Activated T-cell treated with anti-CD3 and anti-CD28 coated beads, Interleukin-2, amount 50 U/mL, for 48 hours (primary cell): ENCODE measurements at places on chromosomes 5 and 9.

- peak; percentile 40 for DNase-seq
These were observed 1.1 kb upstream of the GNPDA1 start for GRCh38 chr5:142013734-142014521.

DNA sequence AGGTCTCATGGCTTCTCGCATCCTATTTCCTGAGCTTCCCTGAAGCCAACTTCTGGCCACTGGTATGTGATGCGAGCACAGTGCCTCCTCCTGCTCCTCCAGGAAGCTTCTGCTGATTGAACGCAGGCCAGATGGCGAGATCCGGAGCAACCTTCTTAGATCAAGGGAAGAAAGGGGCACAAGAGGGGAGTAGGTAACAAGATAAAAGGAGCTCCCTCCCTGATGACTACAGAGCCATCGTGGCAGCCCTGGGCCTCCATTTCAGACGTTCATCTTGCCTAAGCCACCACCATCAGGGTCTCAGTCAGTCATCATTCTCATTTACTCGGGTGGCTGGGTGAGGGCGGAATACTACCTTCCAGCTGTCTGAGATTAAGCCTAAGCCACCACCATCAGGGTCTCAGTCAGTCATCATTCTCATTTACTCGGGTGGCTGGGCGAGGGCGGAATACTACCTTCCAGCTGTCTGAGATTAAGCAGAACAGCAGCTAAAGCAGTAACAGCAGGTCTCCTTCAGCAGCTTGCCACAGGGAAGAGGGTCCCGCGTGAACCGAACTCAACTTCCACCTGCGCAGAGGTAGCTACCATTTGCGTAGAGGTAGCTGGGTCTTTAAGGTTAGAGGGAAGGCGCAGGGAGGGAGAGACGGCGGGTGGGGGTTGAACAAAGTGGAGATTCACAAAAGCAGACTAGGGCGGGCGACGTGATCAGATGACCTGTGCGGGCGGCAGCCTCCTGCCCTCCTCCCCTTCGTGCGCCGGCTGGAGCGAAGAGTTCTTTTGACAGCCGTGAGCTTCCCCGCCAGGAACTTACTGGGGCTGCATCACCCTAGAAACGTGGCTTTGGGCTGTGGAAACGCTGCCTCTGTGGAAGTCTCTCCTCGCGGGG lies 27.9 kb upstream of the MGAT1 start:
- DNase-seq: peak; percentile 78

DNA sequence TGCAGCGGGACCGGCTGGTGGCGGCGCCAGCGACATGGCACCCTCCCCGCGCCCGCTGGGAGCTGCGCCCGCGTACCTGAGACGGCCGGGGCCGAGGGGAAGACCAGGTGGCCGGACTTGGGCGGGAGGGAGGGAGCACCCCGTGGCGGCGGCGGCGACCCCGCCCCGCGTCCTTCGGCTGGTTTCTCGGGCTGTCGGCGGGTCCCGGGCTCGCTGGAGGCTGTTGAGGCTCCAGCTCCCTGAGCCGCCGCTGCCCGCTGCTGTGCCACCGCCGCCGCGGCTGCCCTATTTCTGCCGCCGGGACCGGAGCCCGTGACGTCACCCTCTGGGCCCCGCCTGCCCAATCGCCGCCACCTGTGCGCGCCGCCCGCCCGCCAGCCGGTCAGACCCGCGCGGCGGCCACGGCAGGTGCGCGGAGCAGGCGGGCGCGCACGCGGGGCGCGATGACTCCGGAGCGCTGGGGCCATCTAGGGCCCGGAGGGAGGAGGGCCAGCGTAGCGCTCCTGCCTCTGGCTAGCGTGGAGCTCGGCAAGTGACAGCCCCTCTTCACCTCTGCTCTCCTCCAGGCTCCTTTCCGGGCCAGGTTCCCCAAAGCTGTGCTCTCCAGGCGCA lies at the start of gene FSTL4:
TSS of gene FSTL4 (minus strand) at position 293 of the 612 bp plus-strand sequence.
- peak; percentile 56 for DNase-seq

DNA sequence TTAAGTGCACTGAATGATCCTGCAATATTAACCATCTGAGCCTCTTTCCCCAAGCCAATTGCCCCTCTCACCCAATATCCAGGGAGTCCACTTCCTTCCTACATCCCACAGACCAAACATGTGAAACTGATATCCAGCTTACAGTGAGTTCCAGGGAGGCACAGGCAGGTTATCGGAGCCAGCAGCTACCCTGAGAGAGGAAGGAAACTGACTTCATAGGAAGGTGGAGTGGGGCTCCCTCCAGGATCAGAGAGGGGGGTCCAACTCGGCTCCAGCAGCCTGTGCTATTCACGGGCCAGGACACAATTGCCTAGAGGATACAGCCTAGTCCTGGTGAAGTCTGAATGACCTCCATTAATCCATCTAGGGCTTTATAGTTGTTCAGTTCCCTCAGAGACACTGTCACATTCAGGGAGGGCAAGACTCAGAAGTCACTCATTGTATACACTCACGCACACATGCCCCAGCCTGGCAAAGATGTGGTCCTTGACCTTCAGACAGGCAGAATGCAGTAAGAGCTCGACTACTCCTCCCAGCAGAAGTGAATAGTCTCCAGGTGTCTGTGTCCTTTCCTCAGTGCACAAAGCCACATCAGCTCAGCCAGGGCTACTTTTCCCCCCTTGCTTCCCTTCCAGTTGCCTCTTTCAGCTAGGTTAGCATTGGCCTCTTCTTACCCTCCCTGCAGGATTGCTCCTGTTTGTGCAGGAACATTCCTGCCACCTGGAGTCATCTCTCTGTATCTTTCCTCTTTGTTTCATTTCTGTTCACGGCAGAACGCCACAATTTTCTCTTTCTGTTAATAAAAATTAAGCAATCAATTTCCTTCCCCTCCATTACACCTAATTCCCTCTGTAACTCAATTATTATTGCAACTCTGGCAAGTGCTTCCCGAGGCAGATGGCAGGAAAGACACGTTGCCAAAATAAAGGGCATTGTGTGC lies 501.7 kb downstream of the ARHGEF28 start:
- DNase-seq: no peak

DNA sequence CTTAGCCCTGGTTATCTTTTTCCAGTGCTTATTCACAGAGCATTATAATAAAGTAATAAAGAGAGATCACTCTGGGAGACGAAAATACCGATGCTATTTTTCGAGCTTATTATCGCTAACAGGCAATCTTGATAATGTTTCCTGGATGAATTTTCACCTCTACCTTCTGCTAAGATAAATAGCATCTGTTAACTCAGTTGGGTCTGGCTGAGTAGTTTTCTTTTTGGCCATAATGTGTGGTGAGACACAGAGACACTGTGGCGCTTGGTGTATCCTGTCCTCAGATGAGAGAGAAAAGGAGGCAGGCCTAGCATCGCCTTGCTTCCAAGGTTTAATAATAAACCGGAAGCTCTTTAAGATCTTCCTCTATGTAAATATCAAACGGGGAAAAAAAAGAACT lies 46.2 kb upstream of the CDH12 start:
- no peak for DNase-seq

DNA sequence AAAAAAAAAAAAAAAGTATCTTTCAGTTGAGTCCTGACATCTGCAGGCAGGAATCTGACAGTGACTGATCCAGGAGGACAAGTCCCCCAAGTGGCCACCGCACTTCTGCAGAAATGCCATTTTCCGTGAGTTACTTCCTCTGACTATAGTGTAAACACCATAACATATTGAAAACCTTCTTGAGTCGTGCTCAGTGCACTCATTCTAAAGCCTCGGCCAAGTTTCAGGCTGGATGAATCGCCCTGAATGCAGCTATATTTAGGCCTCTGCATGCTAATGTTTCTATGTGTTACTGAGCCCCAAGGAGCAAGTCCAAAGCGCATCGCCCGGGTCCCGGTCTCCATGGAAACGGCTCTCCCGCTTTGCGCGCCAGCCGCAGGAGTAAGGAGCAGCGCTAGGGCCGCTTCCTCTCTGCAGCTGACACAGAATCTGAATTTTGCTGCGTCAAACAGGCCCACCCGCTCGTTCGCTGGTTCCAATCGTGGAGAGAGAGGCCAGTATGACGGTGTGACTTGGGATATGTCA lies 335.4 kb downstream of the MSX2 start:
- peak; percentile 19 for DNase-seq

DNA sequence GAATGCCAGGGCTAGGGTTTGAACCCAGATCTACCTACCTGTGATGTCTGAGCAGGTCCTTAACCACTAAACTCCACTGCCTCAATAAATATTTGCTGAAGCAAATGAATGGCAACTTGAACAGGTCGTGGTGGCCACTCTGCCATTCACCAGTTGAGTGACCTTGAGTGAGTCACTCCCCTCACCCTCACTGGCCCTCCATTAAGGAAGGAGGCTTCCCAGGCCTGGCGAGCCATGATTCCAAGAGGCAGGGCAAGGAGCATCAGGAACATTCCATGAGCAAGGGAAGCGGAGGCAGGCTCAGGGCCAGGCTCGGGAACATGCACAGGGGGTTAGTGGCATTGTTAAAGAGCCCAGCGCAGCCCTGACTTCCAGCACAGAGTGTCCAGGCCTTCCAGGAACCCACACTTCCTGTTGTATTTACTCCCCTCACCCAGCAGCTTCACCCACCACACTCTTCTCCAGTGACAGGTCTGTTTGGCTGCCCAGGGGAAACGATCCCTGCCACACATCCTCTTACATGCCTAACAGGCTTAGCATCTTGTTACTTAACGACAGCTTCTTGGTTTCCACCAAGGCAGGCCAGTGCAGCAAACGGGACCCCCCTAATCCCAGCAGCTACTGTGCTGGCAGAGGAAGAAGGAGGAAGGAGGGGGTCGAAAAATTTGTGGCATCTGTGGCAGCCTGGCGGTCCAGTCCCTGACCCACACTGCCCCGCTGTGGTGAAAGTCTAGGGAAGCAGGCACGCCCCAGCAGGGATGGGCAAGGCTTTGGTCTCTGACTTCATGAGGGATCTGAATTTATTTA lies 43.7 kb upstream of the TTC1 start:
- DNase-seq: peak; percentile 44

DNA sequence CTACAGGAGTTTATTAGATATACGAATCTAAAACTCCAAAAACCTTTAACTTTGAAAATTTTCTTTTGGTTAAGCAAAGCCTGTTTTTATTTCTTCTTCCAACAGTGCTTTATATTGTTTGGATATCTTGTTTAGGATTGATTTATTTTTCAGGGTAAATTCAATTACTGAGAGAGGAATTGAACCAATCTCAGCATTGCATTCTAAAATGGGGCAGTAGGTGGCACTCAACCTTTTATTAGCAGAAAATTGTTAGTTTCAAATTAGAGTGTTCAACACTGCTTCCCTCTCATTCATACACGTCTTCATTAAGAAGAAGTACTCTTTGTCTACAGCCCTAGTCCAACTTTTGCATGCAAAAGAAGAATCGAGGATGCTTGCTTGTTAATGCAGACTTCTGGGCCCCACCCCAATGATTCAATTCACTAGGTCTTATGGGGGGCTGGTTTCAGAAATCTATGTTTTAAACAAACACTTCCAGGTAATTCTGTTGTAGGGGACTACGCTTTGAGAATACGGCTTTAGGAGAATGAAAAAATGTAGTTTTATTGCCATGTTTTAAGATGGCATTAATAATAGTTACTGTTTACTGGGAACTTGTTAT lies 26.6 kb downstream of the MRPL22 start:
- no peak for DNase-seq

DNA sequence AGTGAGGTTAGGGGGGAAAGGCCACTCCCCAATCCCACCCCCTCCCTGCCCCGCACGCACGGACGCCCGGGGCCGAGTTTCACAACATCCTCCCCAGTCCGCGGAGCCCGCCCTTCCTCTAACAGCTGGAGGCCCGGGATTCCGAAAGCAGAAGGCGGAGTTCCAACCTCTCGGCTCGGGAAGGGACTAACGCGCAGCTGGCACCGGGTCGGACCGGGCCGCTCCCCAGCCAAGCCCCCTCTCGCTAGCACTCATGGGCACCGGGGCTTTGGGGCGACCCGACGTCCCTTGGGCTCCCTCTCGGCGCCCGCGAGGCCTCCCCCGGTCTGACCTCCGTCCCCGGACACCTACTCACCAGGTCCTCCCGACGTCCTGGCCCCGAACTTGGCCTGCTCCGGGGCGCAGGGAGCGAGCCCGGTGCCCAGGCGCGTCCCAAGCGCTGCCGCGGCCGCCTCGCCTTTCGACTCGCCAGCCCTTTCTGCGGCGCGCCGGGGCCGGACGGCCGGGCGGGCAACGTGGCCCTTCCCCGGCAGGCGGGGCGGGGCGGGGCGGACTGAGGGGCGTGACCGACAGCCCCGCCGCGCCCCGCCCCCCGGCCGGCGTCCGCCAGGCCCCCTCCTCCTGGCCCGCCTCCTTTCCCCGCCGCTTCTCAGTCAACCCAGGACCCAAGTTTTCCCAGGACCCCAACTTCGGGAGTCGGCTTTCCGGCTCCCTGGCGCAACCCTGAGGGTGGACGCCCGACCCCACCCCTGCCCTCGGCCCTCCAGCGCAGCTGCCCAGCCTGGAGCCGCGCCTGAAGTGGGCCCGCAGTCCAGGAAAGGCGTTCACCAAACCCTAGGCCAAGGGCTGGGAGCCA lies at the start of gene MGAT1:
TSS of gene MGAT1 (minus strand) at position 482 of the 856 bp plus-strand sequence. CDS start 9,835 bp downstream, outside the sequence.
- DNase-seq: peak; percentile 84

GRCh38 chr9:31136524-31136923 lies 1247.9 kb upstream of the ACO1 start:
- DNase-seq: no peak

DNA sequence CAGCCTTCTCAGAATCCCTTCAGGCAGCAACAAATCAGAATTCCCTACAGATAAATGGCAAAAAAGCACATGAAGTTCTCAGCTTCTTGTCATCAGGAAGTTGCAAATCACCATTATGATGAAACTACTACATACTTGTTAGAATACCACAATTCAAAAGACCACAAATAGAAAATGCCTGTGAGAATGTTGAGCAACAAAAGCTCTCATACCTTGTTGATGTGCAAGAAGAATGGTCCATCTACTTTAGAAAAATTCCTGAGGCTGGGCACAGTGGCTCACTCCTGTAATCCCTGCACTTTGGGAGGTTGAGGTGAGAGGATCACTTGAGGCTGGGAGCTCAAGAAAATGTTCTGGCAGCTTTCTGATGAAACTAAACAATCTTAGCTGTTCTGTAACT lies 278.1 kb downstream of the ICE1 start:
- DNase-seq: no peak

- DNase-seq: no peak
These were observed 40.1 kb downstream of the PCDHGC5 start for GRCh38 chr5:141529002-141529401.

GRCh38 chr9:135945969-135946368 lies 15.2 kb downstream of the UBAC1 start:
- DNase-seq: no peak

DNA sequence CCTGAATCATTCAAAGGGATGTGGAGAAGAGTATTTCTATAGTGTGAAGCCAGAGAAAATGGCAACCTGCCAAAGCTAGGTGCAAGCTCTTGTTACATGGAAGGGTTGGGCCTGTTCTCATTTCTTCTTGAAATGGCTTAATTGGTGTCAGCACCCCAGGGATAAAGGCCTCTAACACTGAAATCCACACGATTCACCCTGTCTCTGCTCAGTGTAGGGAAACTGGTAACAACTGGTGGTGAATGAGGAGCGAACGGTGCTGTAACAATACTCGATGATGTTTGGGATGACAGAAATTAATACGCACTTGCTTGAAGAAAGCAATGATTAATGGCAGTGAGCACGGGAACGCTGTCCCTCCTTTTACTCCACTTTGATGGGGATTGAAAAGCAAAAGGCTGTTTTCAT lies 16.2 kb downstream of the PBX3 start:
- no peak for DNase-seq

DNA sequence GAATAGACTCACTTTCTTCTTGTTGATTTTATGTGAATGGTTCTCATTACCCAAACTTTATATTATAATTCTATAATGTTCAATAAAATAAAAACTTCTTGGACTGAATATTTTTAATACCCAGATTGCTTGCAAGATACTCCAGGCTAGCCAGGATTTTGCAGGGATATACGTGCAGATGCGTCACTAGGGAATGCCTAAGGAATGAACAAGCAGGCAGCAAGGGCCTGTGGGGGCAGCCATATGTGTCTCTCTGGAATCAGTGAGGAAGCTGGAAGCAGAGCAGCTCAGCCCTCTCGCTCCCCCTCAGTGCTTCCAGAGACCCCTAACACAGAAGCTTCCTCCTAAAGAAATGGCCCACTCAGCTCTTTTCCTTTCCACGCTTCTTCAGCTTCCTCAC lies 457.4 kb downstream of the CCDC171 start:
- no peak for DNase-seq
